Kidney tubule cell (primary cell): ENCODE measurements at places on chromosomes 5 and 9.

- no peak for DNase-seq
These were observed 69.3 kb downstream of the SLC1A1 start for GRCh38 chr9:4559261-4560182.

- peak; percentile 42 for DNase-seq
These were observed at the start of gene PHF19 for GRCh38 chr9:120876842-120877240. Gene PHF19, minus strand, starts transcription at chr9:120877188. Its CDS starts 2,447 bp downstream, at chr9:120874741.

GRCh38 chr5:74543162-74543995, 97.1 kb downstream of the ENC1 start:
- peak; percentile 98 for DNase-seq

GRCh38 chr5:84549054-84549453, 164.4 kb upstream of the EDIL3 start:
- DNase-seq: no peak

GRCh38 chr5:1765141-1765879, 34.3 kb downstream of the MRPL36 start:
- no peak for DNase-seq

DNA sequence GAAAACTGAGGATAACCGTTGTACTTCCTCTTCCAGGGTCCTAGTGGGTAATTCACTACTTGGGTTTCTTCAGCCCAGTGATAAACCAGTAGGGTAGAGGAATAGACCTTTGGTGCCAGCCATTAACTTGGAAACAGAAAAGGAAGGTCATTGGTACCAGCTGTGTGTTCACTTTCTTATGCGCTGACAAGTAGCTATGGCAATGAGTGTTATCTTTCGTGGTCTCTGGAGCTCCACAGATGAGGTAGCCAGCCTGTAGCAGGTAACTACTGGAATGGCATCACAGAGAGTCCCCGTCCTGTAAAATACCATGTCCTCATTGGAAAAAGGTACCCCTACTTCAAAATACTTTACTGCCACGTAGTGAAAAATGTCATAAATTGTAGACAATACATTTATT, 2.3 kb downstream of the UHRF2 start:
- DNase-seq: peak; percentile 37

GRCh38 chr9:135085830-135086546, 1.5 kb upstream of the OLFM1 start:
- DNase-seq: peak; percentile 65
